ENCODE measurements at places on chromosomes 1 and 21.

- no peak for DNase-seq
Measured at GRCh38 chr1:18112611-18113010, 5.0 kb downstream of the IGSF21 start.

DNA sequence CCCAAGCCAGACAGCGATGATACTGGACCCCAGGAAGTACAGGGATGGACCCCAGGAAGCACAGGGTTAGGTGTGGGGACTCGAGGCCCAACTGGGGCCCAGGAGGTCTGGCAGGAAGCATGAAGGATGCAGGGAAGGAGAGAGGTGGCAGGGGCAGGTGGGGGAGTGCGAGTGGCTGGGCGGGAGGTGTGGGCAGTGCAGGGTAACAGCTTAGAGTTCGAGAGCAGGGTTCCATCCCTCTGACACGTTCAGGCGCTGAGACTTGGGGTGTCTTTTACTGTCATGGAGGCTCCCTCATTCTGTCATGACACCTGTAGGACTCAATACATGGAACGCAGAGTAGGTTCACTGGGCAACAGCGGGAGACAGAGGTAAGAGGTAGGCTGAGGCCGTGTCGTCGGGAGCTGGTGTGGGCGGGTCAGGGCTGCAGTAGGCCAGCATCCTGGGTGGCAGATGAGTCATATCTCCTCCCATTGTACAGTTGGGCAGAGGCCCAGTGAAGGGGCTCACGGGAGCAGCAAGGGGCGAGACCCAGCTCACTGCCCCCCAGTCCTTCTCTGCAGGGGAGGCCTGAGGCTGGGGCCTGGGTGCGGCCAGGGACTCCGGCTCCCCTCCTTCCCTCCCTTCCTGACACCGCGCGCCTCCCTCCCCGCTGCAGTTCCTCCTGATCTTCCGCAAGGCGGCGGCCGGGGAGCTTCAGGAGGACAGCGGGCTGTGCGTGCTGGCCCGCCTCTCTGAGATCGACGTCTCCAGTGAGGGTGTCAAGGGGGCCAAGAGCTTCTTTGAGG is 11.6 kb upstream of the CTRC start:
- no peak for DNase-seq

DNA sequence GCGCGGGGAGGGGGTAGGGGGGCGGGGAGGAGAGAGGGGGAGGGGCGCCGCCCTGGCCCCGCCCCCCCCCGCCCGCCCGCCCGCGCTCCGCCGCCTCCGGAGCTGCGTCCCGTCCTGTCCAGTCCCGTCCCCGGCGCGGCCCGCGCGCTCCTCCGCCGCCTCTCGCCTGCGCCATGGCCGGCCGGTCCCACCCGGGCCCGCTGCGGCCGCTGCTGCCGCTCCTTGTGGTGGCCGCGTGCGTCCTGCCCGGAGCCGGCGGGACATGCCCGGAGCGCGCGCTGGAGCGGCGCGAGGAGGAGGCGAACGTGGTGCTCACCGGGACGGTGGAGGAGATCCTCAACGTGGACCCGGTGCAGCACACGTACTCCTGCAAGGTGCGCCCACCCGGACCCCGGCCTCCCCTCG is at the start of gene AGRN:
Gene AGRN (plus strand): TSS at position 121 of the 405 bp plus-strand sequence. CDS start 53 bp downstream, at position 174.
- no peak for DNase-seq

GRCh38 chr1:113456967-113457366 is 66.7 kb downstream of the MAGI3 start:
- DNase-seq = no peak

- no peak for DNase-seq
Measured at GRCh38 chr1:87046951-87047350, 132.5 kb downstream of the HS2ST1 start.

- DNase-seq = no peak
Measured at GRCh38 chr1:246518456-246519205, 11.6 kb upstream of the SMYD3 start.

GRCh38 chr1:179155615-179156014 is 73.7 kb downstream of the TOR3A start:
- DNase-seq = no peak

GRCh38 chr1:81452693-81453366 is 347.9 kb upstream of the ADGRL2 start:
- DNase-seq = no peak

GRCh38 chr1:60572378-60572777 is 498.8 kb upstream of the C1orf87 start:
- DNase-seq = no peak

DNA sequence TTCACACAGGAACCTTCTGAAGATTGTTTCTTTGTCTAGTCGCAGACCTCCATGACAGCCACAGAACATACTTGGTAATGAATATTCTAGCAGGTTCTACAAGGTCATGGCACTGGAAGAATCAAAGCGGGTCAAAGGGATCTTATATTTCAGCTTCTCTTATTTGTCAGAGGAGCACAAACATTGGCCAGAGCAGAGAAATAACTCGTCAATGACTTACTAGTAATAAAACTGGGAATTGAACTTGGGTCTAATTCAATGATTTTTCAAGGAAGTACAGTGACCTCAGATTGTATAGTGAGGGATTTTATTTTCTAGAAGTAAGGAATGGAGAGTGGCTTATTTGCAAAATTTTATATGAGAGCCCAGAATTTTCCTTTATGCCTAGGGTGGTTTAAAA is 290.8 kb upstream of the PLXNA2 start:
- no peak for DNase-seq

DNA sequence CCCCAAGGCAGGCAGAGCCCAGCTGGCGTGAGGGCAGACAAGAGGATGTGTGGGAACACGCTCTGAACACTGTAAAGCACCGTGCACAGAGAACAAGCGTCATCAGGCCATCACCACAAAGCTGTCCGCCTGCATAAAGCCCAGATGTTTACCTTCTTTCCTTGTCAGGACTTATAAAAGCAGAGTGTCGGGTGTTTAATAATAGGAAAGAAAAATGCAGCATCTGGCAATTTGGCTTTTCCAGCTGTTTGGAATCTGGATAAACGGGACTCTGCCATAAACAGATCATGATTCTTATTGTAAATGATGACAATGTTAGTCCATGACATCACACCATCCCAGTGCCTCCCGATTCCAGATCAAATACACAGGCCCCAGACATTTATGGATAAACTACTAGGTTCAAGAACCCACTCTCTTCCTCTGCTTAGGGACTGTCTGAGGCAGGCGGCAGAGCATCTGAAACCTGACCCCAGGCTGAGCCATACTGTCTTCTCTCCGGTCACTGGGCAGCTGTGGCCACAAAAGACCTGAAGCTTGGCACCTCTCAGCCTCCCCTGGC is 4.2 kb downstream of the GLIS1 start:
- no peak for DNase-seq

- peak; percentile 21 for DNase-seq
Measured at GRCh38 chr1:109370712-109371340, 26.9 kb downstream of the SORT1 start.

- no peak for DNase-seq
Measured at GRCh38 chr1:12052008-12052573, 11.0 kb upstream of the TNFRSF8 start.

DNA sequence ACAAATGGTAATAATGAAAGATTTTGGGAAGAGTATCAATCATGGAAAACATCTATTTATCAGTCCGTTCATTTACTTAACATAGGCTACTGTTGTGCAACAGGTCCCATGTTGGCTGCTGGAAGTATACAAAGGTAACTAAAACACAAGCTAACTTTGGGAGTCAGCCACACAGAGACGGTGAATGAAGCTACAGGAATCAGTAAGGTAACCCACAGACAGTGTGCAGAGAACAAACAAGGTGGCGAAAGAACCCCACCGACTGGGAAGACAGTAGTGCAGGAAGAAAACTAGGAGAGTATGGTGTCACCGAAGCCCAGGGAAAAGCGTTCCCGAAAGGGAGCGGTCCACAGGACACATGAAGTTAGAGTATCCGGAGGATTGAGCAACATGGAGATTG is 342.3 kb downstream of the SMYD3 start:
- no peak for DNase-seq

- DNase-seq = no peak
Measured at GRCh38 chr1:239011382-239011781, 375.0 kb upstream of the CHRM3 start.

DNA sequence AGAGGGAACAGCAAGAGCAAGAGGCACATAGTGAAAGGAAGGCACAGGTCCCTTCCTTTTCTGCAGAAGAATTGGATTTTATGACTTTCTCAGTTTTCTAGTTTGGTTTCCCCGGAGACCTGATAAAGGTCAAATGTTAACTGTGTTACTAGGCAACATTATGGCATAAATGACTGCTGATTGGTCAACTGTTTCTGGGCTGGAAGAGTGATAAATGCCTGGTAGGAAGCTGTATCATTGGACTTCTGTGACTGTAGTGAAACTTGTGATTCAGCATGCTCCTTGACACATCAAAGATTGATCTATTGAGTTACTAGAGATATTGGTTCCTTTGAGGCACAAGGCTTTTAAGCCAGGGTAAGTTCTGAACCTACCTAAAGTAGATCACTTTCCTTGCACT is 55.7 kb downstream of the LRRC8C start:
- no peak for DNase-seq

DNA sequence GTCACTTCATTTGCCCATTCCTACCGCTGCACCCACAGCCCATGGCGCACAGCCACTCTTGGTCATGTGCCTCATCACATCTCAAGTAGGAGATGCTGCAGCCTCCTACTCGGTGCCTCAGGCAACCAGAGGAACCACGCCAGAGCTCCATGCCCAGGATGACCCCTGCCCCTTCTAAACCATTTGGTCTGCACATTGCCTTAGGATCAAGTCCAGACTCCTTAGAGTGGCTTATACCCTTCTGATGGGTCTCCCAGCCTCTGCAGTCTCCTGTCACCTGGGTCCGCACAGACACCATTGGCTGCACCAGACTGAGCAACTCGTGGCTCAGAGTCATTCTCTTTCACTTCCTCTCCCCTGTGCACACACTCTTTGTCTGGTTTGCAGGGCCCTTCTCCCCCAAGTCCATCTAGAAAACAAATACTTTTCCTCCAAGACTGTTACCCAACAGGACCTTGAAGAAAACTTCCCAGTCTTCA is 2.2 kb upstream of the ADORA3 start:
- no peak for DNase-seq

- DNase-seq = no peak
Measured at GRCh38 chr1:17533201-17533600, 6.3 kb upstream of the ARHGEF10L start.

DNA sequence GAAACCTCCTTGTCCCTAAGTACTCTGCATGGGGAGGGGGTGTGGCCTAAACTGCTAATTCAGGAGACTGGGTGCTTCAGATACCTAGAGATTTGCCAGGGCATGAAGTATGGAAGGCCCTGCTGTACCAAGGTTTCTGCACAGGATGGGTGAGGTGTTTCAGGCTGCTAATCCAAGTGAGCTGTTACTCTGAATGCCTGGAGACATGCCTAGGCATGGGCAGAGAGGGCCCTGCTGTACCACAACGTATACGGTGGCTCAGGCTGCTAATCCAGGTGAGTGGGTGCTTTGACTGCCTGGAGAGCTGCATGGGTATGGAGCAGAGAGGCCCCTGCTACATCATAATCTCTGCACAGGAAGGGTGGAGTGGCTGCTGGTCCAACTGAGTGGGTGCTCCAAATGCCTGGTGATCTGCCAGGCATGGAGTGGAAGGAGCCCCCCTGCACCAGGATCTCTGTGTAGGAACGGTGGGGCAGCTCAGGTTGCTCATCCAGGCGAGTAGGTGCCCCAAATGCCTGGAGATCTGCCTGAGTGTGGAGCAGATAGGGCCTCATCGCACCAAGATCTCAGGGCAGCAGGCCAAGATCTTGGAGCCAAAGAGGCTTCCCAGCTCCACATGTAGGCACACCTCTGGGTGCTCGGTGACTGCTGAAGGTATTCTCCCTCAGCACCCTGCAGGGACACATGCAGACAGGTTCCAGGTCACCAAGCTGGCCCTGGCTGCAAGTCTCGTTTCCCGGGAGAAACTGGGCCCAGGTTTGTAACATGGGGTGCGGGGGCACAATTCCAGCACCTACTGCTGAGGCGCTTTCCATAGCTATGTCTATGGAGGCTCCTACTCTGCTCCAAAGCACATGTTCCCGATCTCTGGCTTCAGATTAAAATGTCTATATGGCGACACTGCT is 252.5 kb upstream of the PLXNA2 start:
- DNase-seq = no peak

DNA sequence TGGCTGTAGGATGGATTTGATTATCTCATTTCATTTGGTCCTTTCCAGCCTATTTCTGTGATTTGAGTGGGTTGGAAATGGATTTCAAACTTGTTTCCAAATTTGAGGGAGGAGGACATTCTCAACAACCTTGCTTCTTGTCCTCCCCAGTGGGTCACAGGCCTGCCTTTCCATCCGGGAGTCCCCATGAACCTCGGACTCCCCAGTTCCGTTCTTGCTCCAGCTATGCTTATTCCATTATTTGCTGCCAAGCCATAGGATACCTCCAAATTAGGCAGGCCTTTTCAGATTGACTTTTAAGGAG is 97.8 kb downstream of the DUSP10 start:
- no peak for DNase-seq

DNA sequence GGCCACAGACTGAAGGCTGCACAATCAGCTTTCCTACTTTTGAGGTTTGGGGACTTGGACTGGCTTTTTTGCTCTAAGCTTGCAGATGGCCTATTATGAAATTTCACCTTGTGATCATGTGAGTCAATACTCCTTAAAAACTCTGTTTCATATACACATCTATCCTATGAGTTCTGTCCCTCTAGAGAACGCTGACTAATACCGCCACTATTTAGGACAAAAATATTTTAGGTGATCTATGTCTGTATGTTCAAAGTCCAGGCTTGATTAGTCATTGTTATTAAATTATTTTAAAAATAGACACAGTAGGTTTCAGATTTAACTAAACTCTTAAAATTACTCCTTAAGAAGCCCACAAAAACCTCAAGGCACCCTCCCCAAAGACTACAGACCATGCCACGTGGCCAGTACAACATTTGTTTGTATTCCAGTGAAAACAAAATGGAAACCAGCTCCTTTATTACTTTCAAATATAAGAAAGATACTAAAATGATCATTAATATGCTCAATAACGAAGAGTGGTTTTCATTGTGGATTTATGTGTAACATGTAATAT is 63.1 kb downstream of the TMPRSS15 start:
- DNase-seq = no peak

DNA sequence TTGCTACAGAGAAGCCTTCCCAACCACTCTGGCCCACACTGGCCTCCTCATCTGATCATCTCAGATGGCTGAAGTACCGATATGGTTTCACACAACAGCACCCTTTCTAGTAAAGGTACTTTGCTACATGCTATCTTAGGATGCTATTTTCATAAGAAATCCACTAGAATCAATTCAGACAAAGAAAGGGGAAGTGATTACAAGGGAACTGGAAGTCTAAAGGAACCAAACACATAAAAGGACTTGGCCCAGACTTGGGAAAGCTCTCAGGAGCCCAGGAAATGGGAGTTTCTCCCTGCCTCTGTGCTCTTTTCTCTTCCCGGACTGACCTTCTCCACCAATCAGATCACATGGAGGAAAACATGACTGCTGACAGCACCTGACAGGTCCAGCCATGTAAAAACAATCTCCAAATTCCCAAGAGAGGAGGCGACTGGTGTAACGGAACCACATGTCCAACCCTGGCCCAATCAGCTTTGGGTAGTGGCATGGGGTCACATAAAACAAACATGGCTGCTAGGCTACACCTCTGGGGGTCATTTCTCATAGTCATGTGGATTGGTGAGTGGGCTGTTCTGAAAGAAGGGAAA is 12.7 kb upstream of the FOXE3 start:
- DNase-seq = no peak

Measured in Jurkat, Clone E6-1 (cell line).